Activated naive CD4-positive, alpha-beta T cell (primary cell): ENCODE measurements at places on chromosomes 11 and 22.
A peak's percentile ranks its signal among the peaks of the same experiment; 100 is the strongest.

GRCh38 chr11:61121192-61121831, 19.0 kb downstream of the CD5 start:
- DNase-seq, result no peak

DNA sequence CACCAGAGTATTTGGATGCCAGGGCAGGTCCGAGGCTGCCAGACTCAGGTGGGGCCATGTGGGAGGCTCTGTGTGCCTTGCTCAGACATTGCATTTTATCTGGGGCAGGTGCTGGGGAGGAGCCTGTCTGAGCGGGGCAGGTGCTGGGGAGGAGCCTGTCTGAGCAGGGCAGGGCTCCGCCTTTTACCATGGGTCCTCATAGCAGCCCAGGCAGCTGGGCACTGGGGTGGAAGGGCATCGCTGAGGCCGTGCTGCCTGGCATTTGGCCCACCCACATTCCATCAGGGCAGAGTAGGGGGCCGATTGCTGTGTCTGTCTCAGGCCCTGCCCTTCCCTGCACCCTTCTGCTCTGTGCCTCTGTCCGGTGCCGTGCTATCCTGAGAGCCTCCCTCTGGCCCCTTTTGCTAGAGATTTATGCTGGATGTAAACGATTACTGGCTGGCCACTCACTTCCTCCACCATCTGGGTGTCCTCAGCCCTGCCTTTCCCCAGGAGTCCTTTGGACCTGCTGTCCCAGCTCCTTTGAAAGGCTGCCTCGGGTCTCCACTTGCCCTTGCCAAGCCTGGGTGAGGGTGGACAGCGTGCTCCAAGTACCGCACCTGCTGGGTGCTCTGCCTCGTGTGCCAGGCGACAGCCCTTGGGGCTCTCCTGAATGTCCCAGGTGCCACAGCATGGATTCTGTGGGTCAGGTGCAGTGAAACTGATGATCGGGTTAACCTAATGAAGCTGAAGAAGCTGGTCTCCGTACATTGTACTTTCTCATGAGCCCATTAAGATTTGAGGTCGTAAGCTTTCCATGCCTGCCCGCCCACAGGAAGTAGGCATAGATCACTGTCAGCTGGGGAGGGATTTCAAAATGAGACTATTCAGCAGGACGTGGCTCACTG, 281.6 kb downstream of the TBC1D22A start:
- no peak for DNase-seq

GRCh38 chr11:132681971-132682370, 850.3 kb downstream of the OPCML start:
- DNase-seq, result no peak

DNA sequence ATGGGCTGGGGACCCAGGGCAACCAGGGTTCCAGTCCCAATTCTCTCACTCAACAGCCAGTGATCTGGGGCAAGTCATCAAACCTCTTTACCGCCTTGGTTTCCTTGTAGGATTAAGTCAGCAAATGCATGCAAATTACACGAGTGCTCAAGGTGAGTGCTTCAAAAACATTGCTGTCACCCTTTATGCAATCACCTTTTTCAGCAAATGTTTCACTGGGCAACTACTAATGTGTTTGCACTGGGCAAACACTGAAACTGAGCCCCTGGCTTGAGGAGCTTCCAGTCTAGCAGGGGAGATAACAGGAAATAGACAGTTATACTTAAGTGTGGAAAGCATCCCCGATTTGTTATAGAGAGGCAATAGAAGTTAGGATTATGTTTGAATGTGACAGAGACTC, 37.7 kb upstream of the DMC1 start:
- DNase-seq, result no peak

DNA sequence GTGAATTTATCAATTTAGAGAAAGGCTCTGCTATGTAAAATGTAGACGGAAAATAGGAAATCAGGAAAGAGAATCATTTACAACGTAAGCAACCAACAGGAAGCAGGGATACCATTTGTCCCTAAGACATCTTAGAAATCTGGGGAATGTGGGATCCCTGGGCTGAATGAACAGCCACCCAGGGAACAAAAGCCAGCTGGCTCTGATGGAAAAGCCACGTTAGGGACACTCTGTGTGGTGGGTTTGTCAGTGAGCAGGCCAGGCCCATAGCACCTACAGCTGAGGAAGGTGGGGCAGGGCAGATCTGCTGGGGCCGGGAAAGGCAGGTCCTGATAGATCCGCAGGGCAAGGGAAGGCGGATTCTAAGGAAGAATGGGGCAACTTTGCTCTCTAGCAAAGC, 87.1 kb upstream of the CSNK2A3 start:
- DNase-seq, result no peak

GRCh38 chr11:44389963-44390605, 80.1 kb upstream of the ALX4 start:
- no peak for DNase-seq

GRCh38 chr11:32462011-32462690, 26.8 kb upstream of the WT1 start:
- no peak for DNase-seq

- no peak for DNase-seq
Observed at GRCh38 chr22:35446365-35446764, 46.4 kb downstream of the MCM5 start.

DNA sequence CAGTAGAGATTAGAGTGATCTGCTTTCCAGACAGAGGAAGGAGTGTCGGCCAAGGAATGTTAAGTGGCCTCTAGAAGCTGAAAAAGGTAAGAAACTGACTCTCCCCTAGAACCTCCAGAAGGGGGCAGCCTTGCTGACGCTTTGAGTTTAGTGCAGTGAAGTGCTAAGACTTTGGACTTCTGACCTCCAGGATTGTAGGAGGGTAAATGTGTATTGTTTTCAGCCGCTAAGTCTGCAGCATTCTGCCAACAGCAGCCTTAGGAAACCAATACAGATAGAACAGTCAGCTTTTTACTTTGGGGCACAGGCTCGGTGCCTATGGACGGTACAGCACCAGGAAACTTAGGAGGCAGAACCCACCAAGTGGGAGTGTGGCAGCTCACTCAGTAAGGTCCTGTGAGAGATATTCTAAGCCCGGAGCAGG, 3.6 kb upstream of the TBC1D22A start:
- peak; percentile 16 for DNase-seq

- DNase-seq, result no peak
Observed at GRCh38 chr22:46480396-46480795, 57.0 kb downstream of the CELSR1 start.

DNA sequence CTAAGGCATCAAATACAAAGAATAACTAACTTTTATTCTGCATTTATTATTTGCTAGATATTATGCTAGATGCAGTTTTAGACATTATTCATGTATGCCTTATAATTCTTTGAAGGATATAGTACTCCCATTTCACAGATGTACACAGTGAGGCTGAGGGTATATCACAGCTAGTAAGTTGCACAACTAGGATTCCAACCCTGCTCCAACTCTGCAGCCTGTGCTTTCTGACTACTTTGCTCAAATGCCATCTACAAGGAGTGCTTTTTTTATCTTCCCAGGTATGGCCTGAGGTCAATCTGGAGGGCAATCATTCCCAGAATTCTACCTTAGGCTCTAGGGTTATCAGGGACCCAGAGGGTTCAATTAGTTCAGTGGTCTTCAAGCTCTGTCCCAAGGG, 28.4 kb downstream of the NUP160 start:
- DNase-seq, result no peak

- no peak for DNase-seq
Observed at GRCh38 chr11:70928854-70929598, 323.4 kb downstream of the SHANK2 start.

DNA sequence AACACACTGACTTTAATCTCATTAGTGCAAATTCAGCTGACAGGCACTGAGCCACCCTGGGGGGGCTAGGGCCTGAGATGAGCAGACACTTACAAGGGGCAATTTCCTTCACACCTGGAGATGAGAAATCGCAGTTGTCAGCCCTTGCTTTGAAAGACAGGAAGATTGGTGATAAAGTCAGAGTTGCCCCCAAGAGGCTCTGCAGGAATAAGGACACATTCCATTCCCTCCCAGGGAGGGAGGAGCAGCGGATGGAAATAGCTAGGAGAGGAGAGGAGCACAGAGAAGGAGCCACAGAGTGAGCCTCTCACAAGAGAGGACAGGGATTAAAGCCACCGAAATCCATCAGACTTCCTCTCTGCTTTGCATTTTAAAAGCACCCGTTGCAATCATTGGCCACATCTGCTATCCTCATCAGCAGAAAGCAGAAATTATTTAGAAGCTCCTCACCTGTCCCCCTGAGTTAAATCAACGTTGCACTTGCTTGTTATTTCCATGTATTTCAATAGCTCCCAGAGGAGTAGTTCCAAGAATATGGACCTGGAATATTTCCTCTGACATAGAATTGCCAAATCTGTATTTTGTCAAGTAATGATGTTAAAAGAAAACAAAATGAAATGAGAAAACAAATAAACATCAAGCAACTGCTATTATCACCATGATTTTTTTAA, 213.7 kb downstream of the BARX2 start:
- DNase-seq, result no peak

DNA sequence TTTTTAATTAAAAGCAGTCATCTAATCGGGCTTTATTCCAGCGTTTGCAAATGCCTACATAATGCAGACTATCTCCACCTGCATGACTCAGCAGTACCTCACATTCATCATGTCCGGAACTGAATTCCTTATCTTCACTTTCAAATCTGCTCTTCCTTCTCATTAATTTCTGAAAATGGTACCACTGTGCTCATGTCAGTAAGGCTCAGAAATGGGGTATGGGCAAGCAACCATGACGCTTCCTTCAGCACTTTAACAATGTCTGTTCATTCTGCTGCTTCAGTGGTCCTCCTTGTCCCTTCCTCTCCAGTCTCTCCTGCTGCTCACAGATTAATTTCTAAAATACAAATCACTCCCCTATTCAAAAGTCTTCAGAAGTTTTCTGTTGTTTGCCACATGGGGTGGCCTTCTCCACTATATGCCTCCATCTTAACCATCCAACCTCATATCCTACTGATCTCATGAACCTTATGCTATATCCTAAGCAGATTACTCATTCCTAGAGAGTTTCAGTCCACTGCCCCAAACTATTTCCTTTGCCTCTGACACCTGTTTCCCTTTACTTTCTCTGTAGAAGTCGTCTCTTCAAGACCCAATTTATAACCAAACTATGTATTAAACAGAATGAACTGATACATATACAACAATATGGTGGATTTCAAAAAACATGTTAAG, 7.0 kb downstream of the GTF2H1 start:
- no peak for DNase-seq

DNA sequence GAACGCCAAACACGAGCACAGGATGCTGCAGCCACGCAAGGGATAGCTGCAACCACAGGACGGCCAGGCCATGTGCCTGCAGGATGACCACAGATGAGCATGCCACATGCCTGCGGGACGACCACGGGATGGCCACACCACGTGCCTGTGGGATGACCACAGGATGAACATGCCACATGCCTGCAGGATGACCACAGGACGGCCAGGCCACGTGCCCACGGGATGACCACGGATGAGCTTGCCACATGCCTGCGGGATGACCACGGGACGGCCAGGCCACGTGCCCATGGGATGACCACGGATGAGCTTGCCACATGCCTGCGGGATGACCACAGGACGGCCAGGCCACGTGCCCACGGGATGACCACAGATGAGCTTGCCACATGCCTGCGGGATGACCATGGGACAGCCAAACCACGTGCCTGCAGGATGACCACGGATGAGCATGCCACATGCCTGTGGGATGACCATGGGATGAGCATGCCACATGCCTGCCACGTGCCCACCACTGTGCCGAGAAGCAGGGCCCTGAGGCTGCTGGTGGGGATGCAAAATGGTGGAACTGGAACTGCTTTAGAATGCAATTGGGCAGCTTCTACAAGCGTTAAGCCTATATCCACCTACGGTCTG, 12.8 kb upstream of the MOB2 start:
- DNase-seq, result no peak

GRCh38 chr11:119034813-119035212, 4.1 kb upstream of the SLC37A4 start:
- no peak for DNase-seq
